Astrocyte (in vitro differentiated cells and primary cell): ENCODE measurements at places on chromosomes 1 and 21. TPM values are rescaled to one million over a fixed set of nuclear protein-coding genes. Genes with fewer than 3 reads are reported as not detected.

GRCh38 chr21:38467911-38468310, 30.4 kb downstream of the ERG start:
- no peak for DNase-seq

DNA sequence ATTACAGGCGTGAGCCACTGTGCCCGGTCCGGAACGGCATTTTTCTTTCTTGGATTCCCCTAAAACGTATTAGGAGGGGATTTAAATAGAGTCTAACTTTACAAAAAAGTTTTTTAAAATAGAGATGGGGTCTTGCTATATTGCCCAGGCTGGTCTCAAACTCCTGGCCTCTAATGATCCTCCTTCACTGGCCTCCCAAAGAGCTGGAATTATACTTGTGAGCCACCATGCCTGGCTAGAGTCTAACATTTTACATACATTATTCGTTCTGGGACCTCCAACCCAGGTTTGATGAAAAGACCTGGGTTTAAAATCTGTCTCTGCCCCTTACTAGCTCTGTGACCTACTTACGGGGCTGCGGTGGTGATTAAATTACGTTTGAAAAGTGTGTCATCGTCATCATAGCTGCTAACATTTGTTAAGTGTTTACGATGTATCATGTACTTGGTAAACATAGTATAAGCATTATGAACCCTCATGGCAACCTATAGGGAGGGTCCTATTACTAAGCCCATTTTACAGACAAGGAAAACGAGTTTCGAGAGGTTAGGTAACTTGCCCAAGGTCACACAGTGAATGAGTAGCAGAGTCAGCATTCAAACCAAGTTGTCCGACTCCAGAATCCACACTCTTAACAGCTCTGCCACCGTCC, 24.5 kb downstream of the PLEKHM2 start:
- DNase-seq: no peak

FGR gene
- total RNA-seq: 0.17 TPM in 1 of 2 replicates, not detected in the other

GRCh38 chr1:43270421-43271095, 775 bp downstream of the TMEM125 start:
- no peak for DNase-seq

DNA sequence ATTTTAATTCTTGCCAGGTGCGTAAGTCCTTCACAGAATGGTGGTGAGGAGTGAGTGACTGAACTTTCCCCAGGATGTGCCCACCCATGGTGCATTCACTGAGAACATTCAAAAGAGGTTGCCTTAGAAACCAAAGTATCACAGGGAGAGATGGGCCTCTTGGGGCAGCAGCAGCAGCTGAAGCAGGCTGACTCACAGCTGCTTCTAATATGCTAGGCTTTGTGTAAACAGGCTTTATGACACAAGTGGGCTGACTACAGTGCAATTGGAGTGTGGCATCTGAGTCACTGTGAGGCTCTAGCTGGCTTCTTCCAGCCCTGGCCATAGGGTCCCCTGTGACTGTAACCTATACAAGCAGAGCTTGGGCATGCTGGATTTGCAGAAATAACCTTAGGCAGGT, 12.6 kb downstream of the PIGP start:
- DNase-seq: peak; percentile 94

DNA sequence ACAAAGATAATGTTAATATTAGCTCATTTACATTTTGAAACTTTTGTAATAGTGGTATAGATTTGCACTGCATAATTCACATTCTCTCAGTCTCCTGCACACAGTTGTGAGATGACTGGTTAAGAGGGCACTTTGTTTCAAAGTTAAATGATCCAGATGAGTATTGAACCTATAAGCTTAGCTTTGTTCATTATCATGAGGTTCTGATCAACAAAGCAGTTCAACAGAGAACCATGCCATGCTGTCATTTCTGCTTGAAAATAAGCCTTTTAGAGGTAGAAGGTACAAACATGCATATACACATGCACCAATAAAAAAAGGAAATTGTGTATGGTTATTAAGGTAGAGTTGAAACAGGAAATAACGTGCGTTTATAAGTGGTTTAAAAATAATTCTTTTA, 4.8 kb downstream of the RAP1A start:
- DNase-seq: no peak

DNA sequence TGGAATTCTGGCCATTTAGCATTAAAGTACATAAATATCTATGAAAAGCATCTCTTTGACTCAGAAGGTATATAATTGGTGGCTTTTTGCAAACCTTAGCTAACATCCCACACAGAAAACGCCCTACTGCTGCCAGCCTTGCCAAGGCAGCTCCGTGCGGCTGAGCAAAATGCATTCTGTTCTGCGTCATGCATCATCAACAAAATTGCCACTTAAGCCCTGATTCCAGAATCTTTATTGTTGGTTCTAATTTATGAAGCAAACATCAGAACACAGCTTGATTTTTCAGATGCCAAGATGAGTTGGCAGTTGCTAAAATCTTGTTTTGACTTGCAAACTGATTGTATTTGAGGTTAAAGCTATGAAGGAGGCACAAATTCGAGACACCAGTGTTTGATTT, 314.9 kb upstream of the DEPDC1 start:
- no peak for DNase-seq

- DNase-seq: peak; percentile 43
These were observed 180.5 kb upstream of the GORAB start for GRCh38 chr1:170351366-170351946.

GRCh38 chr1:43968348-43968948, 1.4 kb upstream of the DPH2 start:
- no peak for DNase-seq

GRCh38 chr1:180909462-180909976, 3.2 kb upstream of the KIAA1614 start:
- DNase-seq: no peak

DNA sequence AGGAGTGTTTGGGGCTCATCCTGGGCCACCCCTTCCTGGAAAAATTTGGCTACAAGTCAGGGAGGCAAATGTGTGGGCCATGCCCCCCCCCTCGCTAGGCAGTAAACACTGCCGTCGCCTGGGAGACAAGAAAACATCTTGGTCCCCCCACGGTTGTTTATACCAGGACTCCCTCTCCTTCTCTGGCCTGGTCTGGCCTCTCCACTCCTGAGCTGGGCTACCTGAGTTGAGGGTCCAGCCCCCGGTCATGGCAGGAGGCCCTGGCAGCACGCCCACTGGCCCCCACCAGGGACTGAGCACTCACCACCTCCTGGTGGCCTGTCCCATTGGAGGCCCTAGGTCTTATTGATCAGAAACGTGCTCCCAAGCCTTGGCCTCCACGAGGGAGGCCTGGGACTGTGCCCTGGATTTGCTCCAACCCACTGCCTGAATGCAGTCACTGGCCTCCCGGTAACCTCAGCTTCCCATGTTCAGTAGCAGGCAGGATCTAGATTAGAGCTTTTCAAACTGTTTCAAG, 15.8 kb downstream of the KCNQ4 start:
- DNase-seq: peak; percentile 31

KMO gene
- total RNA-seq: 0.07 and 0.50 TPM in 2 replicates

GRCh38 chr1:147273409-147274336, 31.2 kb downstream of the CHD1L start:
- DNase-seq: peak; percentile 72

GRCh38 chr1:74504125-74504932, 8.1 kb downstream of the LRRC53 start:
- no peak for DNase-seq

DNA sequence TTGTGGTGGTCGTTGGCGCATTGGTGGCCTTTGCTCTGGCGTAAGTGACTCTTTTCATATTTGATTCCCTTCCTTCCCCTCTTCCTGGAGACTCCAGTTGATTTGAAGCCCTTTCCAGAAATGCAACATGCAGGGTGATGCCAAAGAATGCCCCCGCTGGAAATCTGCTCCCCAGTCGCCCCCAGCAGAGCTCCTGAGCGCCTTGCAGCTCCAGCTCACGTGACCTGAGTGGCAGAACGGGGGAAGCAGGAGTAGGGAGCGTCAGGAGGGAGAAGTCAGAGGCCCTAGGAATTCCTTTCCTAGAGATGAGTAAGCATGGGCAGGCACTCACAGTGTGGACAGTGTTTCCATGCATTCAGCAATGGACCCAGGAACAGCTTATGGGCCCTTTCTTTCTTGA, 255.9 kb downstream of the CACNA1E start:
- DNase-seq: no peak

DNA sequence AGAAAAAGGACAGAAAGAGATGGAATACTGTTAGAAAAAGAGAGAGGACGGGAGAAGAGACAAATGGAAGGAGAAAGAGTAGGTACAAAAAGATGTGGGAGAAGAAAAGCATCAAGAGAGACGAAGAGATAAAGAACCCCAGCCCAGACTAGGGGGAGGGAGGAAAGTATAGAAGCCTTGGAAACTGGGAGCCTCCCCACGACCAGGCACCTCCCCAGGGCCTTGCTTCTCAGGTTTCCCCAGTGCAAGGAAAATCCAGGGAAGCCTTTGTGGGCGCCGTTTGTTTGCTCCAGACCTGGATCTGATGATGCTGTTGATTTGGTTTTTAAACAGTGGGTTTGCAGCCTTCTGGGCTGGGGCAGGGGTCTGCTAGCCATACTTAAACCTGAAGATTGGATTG, 15.2 kb upstream of the ALX3 start:
- no peak for DNase-seq

GRCh38 chr1:107572674-107573211, 392.2 kb downstream of the VAV3 start:
- DNase-seq: peak; percentile 87

RHCE gene
- total RNA-seq: 0.75 and 1.4 TPM in 2 replicates

- no peak for DNase-seq
These were observed 45.8 kb downstream of the SSX2IP start for GRCh38 chr1:84644472-84644871.

- peak; percentile 48 for DNase-seq
These were observed 57.6 kb downstream of the SPSB1 start for GRCh38 chr1:9350013-9350908.

DNA sequence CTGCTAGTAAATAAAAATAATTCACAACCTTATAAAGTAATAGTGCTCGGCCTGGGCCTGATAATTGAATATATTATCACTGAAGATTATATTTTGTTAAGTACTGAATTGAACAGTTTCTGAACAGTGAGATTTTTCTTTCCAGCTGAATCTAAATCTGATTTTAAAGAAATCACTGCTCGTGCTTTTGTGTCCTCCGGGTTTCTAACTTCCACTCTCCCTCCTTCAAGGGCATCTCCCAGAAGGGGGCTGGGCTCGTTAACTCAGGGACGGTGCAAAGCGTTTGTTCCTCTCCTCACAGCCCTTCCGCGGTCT, 823 bp upstream of the KIF1B start:
- no peak for DNase-seq

STUM gene
- total RNA-seq: not detected in 2 replicates

GRCh38 chr1:113929750-113930498, 800 bp downstream of the HIPK1 start:
- DNase-seq: peak; percentile 14

IL10 gene
- not detected in 2 replicates for total RNA-seq

CLDN19 gene
- total RNA-seq: 0.11 TPM in 1 of 2 replicates, not detected in the other

ATP13A2 gene
- total RNA-seq: 67.8 and 76.5 TPM in 2 replicates

DNA sequence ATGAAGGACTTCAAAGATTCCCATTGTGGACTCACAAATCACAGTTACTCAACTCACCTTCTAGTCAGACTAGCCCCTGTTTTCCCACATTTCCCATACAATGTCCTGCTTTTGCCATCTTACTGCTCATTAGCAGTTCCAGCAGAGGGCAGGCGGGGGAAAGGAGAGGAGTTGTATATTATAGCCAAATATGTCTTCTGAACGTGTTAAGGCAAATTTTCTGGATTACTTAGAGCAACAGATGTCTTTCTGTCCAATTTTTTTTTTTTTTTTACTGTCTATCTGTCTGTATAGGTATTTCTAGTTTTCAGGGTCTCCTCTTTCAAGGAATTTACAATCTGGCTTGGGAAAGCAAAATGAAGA, 29.9 kb upstream of the DDAH1 start:
- DNase-seq: peak; percentile 31

CD247 gene
- not detected in 2 replicates for total RNA-seq

DNA sequence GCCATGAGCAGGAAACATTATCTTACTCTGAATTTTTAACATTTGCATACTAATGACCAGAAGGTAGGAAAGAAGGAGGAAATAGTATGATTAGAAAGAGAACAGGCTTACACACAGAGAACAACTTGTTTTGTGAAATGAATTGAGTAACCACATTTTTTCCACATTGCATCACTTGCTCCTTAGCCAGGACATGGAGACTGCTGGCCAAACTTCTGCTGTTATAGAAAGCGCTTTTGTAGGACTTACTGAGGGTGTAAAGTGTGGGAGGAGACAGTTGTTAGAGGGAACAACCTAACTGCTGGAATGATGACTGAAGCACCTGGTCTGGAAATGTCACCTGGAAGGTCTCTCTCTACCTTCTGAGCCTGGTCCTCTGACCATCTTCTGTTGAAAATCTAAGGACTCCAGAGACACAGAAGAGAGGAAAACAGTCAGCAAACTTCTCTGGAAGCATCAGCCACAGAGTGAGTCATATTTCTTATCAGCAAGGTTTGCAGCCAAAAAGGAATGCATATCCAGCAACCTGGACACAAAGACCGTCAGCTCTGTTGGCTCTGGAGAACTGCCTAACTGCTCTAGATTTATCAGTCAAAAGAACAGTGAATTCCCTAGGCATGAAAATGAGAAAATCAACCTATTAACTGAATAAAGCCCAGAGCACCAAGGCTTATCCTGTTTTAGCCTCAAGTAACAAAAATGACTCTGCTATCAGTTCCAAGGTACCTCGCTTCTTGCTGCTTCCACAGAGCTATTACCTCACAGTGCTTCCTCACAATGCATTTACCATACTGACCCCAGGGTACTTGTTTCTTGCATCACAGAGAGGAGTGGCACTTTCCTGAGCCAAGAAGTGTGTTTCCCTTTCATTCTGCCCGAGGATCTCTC, 88.0 kb upstream of the SLFNL1 start:
- DNase-seq: peak; percentile 96

DNA sequence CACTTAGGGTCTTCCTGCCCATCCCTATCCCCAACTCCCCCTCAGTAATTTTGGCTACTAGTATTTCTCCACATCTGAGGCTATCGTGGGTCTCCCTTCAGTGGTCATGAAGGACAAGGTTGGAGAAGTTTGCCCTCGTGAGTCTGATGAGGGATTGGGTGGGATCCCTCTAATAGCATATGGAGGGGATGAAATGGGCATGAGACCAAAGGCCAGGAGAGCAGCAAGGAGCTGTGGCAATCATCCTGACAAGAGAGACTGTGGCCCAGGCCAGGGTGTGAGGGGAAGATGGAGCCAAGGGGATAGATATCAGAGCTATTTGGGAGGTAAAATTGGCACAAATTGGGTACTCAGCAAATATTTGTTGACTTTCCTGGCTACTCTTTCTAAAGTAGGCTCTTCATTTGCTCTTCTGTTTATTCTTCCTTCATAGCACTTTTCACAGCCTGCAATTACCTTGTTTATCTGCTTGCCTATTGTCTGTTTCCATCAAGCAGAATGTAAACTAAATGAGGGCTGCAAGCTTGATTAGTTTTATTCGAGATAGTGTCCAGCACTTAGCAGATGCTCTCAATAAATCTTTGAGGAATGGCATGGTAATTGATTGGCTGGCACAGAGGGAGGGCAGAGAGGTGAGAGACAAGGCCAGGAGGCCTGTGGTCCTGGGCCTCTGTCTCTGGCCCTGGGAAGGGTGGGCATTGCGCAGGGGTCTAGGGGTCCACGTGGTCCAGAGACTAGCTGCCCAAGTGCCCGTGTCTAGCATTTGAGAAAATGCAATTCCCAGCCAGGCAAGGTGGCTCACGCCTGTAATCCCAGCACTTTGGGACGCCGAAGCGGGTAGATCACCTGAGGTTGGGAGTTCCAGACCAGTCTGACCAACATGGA, 1.5 kb upstream of the PLK3 start:
- DNase-seq: no peak

- peak; percentile 96 for DNase-seq
These were observed 30.0 kb upstream of the S100A7 start for GRCh38 chr1:153490272-153491051.

- no peak for DNase-seq
These were observed 245.2 kb downstream of the TRABD2B start for GRCh38 chr1:47751996-47752451.
